ENCODE measurements at places on chromosomes 2 and 18.

DNA sequence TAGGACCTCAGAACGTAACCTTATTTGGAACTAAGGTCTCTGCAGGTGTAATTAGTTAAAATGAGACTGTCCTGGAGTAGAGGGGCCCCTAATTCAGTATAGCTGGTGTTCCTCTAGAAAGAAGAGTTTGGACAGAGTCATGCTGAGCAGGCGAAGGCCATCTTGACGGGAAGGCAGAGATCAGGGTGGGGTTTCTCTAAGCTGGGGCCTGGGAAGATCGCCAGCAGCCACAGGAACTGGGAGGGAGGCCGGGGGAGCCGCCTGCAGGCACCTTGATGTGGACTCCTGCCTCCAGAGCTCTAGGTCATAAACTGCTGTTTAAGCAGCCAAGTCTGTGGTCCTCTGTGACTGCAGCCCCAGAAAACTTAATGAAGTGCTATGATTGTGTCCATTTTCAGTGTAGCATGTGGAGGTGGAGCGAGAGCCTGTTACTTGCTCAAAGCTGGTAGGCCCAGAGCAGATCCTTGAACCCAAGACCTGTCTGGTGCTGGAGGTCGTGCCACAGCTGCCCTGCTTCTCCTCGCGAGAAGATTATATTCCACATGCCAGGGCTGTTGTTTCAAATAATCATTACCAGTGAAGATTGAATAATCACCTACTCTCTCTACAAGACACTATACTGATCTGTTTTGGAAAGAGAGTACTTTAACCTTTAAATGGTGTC, 105.7 kb downstream of the TPO start:
- DNase-seq: no peak
- H3K27ac ChIP-seq: peak overlapping the region; percentile 42
- H3K4me1 ChIP-seq: peaks cover 34% of the 10 kb centered on the region
- H3K36me3 ChIP-seq: no peaks in the 10 kb centered on the region
- no peaks in the 10 kb centered on the region for H3K27me3 ChIP-seq

GRCh38 chr18:3689091-3689490, 239.1 kb downstream of the TGIF1 start:
- DNase-seq: no peak
- H3K27ac ChIP-seq: no peak overlapping the region
- H3K27me3 ChIP-seq: no peaks in the 10 kb centered on the region
- no peak overlapping the region for H3K4me3 ChIP-seq
- H3K36me3 ChIP-seq: no peaks in the 10 kb centered on the region
- no peaks in the 10 kb centered on the region for H3K4me1 ChIP-seq

DNA sequence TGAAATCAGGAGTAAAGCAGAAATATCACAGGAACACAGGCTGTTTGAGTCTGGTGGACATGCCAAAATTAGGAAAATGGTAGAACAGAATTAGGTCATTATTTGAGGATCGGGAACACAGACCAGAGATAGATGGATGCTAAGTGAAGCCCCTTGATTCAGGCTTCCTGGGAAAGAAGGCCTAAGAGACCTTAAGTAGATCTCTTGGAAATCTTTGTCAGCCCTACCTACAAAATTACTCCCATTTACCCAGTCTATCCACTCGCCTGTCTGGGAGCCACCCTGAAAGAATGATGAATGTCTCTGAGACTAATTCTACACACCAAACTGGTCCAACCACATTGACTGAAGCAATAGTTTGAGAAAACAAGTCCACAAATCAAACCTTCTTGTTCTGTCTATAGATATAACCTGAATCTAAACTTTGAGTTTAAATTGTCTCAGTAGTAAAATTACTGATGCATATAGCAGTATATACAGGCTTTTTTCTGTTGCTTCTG, 36.6 kb upstream of the TANK start:
- no peak overlapping the region for H3K4me3 ChIP-seq
- no peak overlapping the region for H3K27ac ChIP-seq
- no peaks in the 10 kb centered on the region for H3K27me3 ChIP-seq
- no peaks in the 10 kb centered on the region for H3K4me1 ChIP-seq
- DNase-seq: no peak
- no peaks in the 10 kb centered on the region for H3K36me3 ChIP-seq

- no peaks in the 10 kb centered on the region for H3K4me1 ChIP-seq
- H3K27ac ChIP-seq: no peak overlapping the region
- no peak overlapping the region for H3K4me3 ChIP-seq
- H3K27me3 ChIP-seq: no peaks in the 10 kb centered on the region
These were observed 107.7 kb downstream of the SCG2 start for GRCh38 chr2:223494496-223494895.

DNA sequence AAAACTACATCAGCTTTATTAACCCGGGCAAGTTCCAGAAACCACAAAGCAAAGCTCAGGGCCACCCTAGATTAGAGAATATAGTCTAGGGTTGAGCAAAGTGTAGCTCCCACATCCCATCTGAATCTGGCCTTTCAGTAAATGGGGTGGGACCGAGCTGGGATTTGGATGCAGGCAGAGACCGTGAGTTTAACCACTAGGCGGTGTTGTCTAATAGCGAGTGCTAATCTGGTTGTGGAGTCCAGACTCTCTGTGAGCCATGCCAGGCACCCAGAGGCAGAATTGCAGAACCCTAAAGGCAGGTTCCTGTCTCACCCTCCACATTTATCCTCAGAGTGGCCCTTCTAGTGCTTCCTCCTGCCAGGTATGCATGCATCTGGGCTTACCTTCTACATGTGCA, 435.9 kb downstream of the TSN start:
- H3K27me3 ChIP-seq: no peaks in the 10 kb centered on the region
- H3K4me3 ChIP-seq: no peak overlapping the region
- H3K4me1 ChIP-seq: no peaks in the 10 kb centered on the region
- H3K27ac ChIP-seq: no peak overlapping the region
- H3K36me3 ChIP-seq: no peaks in the 10 kb centered on the region

GRCh38 chr2:32715391-32715841, 87.6 kb downstream of the TTC27 start:
- no peak overlapping the region for H3K27ac ChIP-seq
- no peak for DNase-seq
- no peaks in the 10 kb centered on the region for H3K36me3 ChIP-seq
- H3K4me1 ChIP-seq: no peaks in the 10 kb centered on the region

DNA sequence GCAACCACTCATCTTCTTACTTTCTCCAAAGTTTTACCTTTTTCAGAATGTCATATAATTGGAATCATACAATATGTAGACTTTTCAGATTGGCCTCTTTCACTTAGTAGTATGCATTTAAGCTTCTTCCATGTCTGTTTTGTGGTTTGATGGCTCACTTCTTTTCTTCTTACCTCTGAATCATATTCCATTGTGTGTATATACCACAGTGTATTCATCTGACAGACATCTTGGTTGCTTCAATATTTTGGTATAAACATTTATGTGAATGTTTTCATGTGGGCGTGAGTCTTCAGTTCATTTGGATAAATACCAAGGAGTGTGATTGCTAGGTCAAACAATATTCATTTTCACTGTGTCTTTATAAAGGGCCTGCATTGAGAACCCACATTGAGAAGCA, 136.1 kb upstream of the NOSTRIN start:
- no peak for DNase-seq
- no peak overlapping the region for H3K4me3 ChIP-seq
- H3K27me3 ChIP-seq: no peaks in the 10 kb centered on the region

DNA sequence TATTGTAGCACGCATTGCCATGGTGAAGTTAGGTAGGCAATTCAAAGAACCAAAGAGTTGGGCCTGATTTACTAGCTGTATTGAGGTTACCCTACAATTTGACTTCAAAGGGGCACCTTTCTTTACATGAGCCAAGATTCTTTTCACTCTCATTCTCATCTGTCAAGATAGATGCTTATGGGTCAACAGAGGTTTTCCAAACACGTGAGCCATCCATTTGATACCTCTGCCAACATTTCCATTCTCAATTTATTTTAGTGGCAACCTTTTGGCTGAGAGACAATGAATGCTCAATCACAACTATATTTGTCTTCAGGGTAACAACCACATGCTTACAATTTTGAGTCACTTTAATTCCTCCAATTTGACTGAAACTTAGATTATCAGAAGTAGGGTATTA, 370.6 kb upstream of the CDH20 start:
- H3K4me1 ChIP-seq: no peaks in the 10 kb centered on the region
- no peak overlapping the region for H3K27ac ChIP-seq
- no peaks in the 10 kb centered on the region for H3K36me3 ChIP-seq
- no peak for DNase-seq

GRCh38 chr2:187689372-187689771, 135.1 kb upstream of the TFPI start:
- H3K4me3 ChIP-seq: no peak overlapping the region
- no peaks in the 10 kb centered on the region for H3K4me1 ChIP-seq
- no peaks in the 10 kb centered on the region for H3K36me3 ChIP-seq
- H3K27me3 ChIP-seq: no peaks in the 10 kb centered on the region
- H3K27ac ChIP-seq: no peak overlapping the region
